ENCODE measurements at places on chromosomes 2 and 18.
A peak's percentile ranks its signal among the peaks of the same experiment; 100 is the strongest.

GRCh38 chr2:61910603-61911002 lies 5.1 kb downstream of the COMMD1 start:
- no peak for DNase-seq

DNA sequence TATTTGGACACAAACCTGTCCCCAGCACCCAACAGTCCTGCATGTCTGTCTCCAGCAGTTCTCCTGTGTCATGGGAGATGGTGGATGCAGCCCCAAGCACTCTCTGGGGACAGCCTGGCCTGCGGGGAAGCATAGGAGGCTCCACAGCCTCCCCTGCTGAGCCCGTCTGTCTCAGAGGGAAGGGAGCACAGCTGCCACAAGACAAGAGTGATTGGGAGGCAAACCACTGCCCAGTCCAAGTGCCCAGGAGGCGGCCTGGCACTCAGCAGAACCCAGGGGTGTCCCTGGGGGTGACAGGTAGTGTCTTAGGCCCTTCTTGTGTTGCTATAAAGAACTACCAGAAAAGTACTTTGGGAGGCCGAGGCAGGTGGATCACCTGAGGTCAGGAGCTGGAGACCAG lies 211.2 kb upstream of the MYT1L start:
- no peak for DNase-seq

- DNase-seq = no peak
These were observed 653.4 kb upstream of the FSHR start for GRCh38 chr2:49807689-49808088.

- no peak for DNase-seq
These were observed 154.9 kb upstream of the SMIM21 start for GRCh38 chr18:75582406-75582821.

GRCh38 chr2:120344214-120344975 lies 1.5 kb upstream of the INHBB start:
- DNase-seq = peak; percentile 19

DNA sequence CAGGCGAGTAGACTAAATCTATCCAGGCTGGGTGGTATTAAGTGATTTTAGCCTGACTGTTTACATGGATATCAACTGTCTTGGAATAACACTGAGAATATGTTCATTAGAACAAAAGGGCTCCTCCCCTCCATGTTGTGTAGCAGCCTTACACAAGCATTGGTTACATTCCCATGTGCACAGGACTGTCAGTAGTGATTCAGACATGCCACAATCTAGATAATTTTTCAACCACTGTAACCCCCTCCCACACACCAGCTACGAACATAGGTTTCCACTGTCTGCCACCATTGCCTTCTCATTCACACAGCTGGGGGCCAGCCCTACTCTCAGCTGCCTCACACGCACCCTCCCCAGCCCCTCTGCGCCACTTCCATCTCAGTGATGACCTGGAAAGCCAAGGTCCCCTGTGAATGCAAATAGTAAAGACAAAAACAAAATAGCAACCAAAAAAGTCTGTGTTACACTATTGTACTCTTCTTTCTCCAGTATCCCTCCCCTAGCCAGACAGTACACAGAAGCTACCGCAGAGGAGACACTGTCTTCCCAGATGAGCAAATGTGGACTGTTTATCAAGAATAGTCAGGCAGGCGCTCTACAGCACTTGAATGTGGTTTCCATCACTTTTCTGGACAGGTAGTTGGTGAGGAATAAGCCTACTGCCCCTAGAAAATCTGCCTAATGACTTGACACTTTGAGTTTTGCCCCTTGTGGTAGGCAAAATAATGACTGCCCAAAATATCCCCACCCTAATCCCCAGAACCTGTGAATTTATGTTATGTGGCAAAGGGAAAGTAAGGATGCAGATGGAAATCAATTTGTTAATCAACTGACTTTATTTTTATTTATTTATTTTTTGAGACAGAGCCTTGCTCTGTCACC lies 27.9 kb upstream of the TYMS start:
- DNase-seq = no peak

DNA sequence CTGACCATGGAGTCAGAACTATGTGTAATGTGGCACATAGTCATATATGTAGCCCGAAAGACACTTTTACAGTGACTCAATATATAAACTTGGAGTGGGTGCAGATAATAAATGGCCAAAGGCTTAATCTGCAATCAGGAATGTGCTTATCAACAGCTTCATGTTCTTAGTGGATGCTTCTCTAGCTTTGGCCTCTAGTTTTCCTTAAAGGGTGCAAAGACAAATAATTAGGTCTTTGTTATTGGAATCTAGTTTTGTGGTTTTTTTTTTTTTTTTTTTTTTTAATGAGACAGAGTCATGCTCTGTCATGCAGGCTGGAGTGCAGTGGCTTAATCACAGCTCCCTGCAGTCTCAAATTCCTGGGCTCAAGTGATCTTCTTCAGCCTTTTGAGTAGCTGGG lies 625.6 kb downstream of the EPHA4 start:
- no peak for DNase-seq

GRCh38 chr2:61726456-61727209 lies 127.2 kb downstream of the FAM161A start:
- DNase-seq = no peak

DNA sequence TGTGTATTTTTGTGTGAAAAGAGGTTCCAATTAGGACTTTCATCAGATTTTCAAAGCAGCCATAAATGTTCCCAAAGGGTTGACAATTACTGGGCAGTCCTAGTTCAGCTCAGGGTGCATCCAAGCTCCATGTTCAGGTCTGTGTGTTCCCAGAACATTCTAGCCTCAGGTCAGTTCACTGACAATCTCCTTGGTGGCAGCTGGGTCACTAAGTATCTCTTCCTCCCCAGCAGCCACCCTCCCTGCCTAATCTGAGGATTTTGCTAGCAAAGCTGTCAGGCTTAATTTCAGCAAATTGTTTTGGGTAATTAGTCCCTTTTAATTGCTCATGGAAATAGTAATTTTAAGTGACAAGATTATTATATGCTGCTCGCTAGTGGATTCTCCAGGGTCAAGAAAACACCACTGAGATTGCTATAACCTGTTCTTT lies 29.8 kb downstream of the UPP2 start:
- no peak for DNase-seq

GRCh38 chr2:42724886-42725285 lies 39.0 kb downstream of the OXER1 start:
- DNase-seq = no peak

GRCh38 chr2:188395903-188396689 lies 104.4 kb downstream of the GULP1 start:
- DNase-seq = no peak

GRCh38 chr2:188978291-188979081 lies 4.3 kb downstream of the COL3A1 start:
- no peak for DNase-seq

DNA sequence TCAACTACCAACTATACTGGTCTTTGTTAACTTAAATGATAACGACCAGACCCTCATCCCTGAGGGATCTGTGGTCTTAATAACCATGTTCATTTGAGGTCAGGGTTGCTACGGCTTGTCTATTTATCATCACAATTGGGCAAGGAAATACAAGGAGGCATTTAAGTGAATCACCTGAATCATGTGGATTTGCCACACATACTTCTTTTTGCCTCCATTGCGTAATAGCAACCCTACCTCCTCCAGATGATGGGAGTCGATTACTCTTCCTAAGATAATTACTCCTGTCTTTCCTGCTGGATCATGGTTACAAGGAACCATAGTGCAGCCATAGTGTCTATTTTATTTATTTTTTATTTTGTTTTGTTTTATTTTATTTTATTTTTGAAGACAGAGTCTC lies 42.2 kb downstream of the TAF4B start:
- DNase-seq = no peak

GRCh38 chr2:54207666-54208195 lies 48.3 kb downstream of the TSPYL6 start:
- no peak for DNase-seq

GRCh38 chr2:45841752-45842407 lies 190.4 kb downstream of the PRKCE start:
- DNase-seq = no peak

DNA sequence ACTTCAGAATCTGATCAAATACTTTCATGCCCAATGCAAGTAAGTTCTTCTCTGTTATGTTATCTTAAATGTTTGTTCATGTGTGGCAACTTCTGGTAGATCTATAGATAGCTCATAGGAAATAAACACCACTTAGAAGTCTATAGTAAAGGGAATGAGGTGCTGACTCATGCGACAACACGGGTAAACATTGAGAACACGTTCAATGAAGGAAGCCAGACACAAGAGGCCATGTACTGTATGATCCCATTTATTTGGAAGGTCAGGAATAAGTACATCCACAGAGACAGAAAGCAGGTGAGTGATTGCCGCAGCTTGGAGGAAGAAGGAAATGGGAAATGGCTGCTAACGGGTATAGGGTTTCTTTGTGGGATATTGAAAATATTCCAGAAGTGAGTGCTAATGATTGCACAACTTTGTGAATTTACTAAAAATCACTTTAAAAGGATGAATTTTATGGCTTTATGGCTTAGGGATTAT lies 95.4 kb downstream of the ITGB1BP1 start:
- no peak for DNase-seq

GRCh38 chr2:191038241-191038725 lies 24.3 kb upstream of the STAT1 start:
- DNase-seq = no peak

- no peak for DNase-seq
These were observed 387.6 kb upstream of the TNP1 start for GRCh38 chr2:217247476-217247875.

- no peak for DNase-seq
These were observed 1.9 kb downstream of the DOK6 start for GRCh38 chr18:69402533-69402989.

DNA sequence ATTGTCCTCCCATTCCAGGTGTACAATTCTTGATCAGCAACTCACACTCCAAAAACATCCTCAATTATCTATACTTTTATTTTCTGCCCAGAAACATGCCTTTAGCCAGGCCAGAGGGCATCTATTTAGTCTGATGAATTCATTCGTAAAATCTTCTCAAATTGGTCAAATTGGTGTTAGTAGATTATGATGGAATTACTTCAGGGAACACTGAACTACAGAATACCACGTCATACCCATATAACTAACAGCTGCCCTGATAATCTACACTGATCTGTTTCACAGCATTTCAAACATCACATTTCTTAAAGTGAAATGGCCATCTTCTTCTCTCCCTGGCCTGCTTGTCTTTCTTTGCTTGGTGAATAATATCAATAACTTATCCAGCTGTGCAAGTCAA lies 841.4 kb downstream of the CPS1 start:
- DNase-seq = no peak

DNA sequence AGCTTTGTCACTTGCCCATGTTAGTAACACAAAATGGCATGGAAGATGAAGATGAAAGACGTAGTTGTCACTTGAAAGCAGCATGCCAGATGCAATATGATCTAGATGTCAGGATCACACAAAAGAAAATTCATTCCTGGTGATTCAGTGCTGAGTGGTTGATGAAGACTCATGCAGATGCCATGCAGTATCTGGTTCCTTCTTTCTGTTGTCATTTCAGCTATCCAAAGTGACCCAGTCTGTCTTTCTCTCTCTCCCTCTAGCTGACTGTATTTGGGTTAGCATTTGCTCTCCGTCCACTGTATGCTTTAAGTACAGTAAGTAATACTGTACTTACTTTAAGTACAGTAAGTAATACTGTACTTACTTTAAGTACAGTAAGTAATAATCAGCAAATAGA lies 50.4 kb downstream of the TTN start:
- no peak for DNase-seq

GRCh38 chr2:130807659-130808385 lies 28.9 kb upstream of the ARHGEF4 start:
- DNase-seq = no peak
